ENCODE measurements at places on chromosomes 4 and X.

GRCh38 chr4:3781193-3781886 lies 15.2 kb downstream of the ADRA2C start:
- DNase-seq: no peak

- no peak for DNase-seq
Measured at GRCh38 chr4:147909225-147909624, 177.3 kb downstream of the ARHGAP10 start.

- DNase-seq: no peak
Measured at GRCh38 chrX:118570209-118570608, 74.6 kb downstream of the DOCK11 start.

- no peak for DNase-seq
Measured at GRCh38 chr4:122536001-122536400, 79.5 kb upstream of the IL2 start.

DNA sequence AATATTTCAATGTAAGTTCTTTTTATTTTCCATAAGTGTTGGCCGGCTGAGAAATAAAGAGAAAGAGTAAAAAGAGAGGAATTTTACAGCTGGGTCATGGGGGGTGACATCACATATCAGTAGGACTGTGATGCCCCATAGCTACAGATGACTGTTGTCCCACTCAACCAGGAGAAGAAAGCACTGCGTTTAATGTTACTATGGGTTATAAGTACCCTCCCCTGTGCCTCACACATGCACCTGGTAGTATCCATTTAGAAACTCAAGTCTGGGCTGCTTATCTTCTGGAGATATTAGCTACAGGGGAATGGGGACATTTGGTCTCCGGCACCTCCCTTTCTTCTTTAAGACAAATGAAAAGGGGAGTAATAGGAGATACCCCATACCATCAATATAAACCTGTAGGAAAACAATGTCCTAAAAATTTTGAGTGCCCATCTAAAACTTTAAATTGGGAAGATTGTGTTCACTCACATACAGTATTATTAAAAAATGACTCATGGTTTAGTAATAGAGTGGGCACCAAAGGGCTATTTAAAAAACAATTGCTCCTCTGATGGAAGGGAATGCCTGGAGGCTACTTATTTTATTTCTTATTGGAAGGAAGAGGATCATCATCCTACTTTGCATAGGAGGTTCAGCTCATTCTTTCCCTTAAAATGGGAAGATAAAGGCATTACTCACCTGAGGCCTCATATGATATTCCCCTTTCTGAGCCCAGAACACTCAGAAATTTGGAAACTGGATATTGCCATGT lies 18.2 kb downstream of the UGT2B11 start:
- no peak for DNase-seq

GRCh38 chr4:98828801-98829200 lies 100.1 kb downstream of the EIF4E start:
- peak; percentile 34 for DNase-seq

- peak; percentile 68 for DNase-seq
Measured at GRCh38 chr4:26319949-26320537, 771 bp upstream of the RBPJ start.

DNA sequence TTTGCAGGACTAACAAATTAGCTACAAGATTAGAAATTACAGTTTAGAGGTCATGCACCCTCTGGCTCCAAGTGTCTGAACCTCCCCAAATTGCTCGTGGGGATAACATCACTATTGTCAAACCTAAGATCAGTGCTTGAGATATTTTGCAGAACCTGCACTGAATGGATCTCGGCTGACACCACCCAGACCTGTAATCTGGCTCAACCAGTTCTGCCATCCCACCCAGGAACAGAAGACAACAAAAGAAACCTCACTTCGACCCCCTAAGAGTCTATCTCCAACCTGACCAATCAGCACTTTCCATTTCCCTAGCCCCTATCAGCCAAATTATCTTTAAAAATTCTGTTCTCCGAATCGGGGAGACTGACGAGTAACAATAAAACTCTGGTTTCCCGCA lies 318.7 kb downstream of the NAP1L3 start:
- DNase-seq: no peak

DNA sequence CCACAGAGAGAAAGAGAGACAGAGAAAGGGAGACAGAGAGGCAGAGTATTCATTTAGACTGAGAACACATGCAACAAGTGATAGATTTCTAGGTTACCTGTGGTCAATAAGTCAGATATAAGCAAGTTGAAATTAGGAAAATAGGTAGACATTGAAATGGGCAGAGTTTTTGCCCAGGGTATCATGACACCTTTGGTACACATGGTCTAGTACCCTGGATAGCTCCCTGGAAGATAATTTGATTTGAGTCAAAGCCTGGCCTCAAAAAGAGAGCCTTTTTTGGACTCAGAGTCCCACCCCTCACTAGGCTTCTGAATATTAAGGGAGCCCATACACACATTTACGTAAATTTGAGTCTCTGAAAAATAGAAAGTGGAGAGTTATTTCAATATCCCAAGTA lies 4.0 kb upstream of the RPS6KA6 start:
- DNase-seq: no peak

- no peak for DNase-seq
Measured at GRCh38 chr4:187227907-187228704, 504.4 kb upstream of the FAT1 start.

- DNase-seq: no peak
Measured at GRCh38 chrX:16807976-16808542, 21.8 kb downstream of the TXLNG start.

DNA sequence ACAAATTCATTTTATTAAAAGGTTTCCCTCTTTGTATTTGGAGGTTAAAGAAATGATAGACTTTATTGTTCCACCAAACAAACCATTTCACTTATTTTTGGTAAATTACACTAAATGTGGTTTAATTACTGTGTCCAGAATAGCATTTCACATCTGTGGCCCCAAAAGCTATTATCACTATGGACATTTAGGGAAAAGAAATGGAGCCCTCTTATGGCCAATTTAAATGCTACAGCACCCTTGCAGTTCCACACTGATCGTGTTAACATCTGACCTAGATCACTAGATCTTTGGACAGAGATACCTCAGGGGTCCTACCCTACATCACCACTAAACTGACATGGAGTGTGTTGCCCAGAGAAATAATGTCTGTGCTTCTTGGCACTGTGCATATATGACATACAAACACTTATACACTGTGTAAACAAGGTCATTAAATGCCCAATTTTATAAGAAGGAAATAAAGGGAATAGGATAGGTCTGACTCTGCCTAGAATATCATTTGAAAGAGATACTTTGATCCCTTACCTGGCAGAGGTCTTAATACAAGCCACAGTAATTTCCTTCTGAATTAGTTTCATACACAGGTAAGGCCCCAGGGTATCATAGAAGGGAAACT lies 163.9 kb downstream of the KDR start:
- no peak for DNase-seq

GRCh38 chr4:88757776-88758175 lies 60.1 kb upstream of the NAP1L5 start:
- DNase-seq: no peak
